ENCODE measurements at places on chromosomes 7 and 10. TPM values are rescaled to one million over a fixed set of nuclear protein-coding genes. Genes with fewer than 3 reads are reported as not detected.

DNA sequence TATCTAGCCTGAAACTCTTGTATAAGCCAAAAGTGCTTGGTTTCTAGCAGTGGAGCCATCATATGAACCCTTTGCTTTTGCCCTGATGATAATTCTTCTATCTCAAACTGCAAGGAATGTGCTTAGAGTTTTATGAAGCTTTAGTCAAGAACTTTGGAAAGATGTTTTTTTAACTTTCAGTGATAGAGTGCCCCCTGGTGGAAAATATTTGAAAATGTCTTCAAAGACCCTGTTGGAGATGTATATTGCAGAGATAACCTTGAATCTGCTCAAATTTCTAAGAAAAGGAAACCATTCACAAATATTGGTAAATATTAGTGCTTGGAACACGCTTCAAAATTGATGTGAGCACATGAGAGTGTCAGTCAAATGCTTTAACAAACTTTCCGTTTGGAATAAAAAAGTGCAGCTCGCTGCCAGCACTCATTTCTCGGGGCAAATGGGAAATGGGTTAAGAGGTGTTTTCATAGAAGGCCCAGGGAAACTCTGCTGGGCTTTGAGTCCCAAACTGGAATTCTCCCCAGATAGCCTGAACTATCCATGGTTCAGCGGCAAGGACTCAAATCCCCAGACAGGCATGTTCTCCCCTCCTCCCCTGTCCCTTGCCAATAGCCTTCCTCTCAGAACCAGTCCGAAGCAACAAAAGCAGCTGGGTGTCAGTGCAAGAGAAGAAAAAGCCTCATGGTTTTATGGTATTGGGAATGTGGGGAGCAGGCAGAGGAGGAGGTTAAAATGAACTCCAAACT, 129.3 kb downstream of the MYOF start:
- no peak overlapping the region for H3K4me3 ChIP-seq
- H3K4me1 ChIP-seq: no peaks in the 10 kb centered on the region
- peaks cover 4% of the 10 kb centered on the region for H3K36me3 ChIP-seq
- H3K27ac ChIP-seq: no peak overlapping the region
- H3K27me3 ChIP-seq: no peaks in the 10 kb centered on the region

DNA sequence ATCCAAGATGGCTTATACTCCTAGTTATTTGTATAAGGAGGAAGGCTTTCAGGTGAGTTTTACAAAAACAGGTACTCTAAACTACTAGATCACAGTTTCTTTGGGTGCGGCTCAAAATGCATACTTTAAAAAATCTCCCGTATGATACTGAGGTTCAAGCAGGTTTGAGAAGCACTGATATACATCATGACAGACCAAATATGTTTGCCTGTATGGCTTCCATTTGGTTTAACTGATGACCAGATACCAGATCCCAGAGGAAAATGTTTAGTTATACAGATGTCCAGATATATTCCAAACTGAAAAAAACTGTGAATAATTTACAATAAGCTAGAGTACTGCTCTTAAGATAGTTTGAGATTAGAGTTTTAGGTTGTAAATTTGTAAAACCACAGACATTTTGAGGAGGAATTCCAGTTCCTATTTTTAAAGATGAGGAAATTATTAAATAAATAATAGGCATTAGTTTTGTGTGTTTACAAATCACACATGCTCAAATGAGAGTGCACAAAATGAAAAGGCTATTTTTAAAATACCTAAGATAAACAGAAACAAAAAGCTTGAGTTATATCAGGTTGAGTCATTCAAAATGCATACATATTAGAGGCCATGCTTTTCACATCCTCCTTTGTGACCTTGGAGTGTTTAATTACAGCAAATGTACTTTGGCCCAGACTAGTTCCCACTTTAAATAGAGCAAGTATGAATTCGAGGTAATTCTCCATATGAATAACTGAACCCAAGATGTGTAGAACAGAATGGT, 60.5 kb downstream of the SEMA3C start:
- H3K36me3 ChIP-seq: peaks cover 5% of the 10 kb centered on the region
- no peaks in the 10 kb centered on the region for H3K27me3 ChIP-seq
- DNase-seq: peak; percentile 55

- H3K4me1 ChIP-seq: peaks cover 17% of the 10 kb centered on the region
- H3K27ac ChIP-seq: no peak overlapping the region
- 0 out of 2 replicates have a peak, but pooled peaks cover 2% of the 10 kb centered on the region for H3K27me3 ChIP-seq
- no peaks in the 10 kb centered on the region for H3K36me3 ChIP-seq
- peak; percentile 90 for DNase-seq
Observed at GRCh38 chr7:74061840-74062539, 21.6 kb upstream of the LIMK1 start.

Gene IPMK
- 6.9 TPM for total RNA-seq

All from PC-9 (cell line).